ENCODE measurements at places on chromosomes 3 and 15.
A peak's percentile ranks its signal among the peaks of the same experiment; 100 is the strongest.

GRCh38 chr15:75112848-75113492, 88.7 kb upstream of the C15orf39 start:
- no peak for DNase-seq

DNA sequence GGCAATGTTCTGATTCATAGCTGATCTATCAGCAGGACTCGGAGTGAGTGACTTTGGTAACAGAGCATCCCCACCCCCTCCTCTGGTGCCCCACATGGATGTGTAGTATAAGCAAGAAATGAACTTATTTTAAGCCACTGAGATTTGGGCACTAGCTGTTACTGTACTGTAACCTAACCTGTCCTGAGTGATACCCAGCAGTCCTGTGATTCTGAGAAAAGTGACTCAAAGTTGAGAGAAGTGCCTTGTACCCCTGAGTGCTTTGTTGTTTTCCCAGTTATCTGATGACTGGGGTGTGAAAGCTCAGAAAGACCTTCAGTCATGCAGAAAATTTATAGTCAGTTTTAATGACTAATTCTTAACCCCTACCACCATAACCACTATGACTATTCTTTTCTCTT, 439.9 kb upstream of the RBMS3 start:
- peak; percentile 21 for DNase-seq

- no peak for DNase-seq
Observed at GRCh38 chr3:170244576-170244975, 22.4 kb downstream of the PRKCI start.

GRCh38 chr3:123202451-123202850, 708 bp downstream of the SEC22A start:
- DNase-seq: no peak

DNA sequence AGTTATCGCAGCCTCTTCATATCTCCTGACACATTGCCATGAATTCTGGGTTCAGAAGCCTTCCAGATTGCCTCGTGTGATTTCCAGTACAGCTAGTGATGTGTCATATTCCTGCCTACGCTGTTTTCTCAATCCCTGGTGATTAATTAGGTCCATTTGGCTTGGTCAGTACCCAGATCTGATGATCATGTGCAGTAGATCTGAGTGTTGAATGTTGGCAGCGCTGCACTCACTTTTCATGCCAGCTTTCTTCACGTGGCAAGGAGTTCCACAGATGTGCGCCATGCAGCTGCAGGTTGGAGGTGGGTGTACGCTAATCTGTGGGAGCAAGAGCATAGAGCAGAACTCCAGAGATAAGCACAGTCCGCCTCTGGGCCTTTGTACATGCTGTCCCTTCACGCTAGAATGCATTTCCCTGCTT, 86.9 kb upstream of the COL6A5 start:
- DNase-seq: no peak

- no peak for DNase-seq
Observed at GRCh38 chr15:77863491-77864105, 213.9 kb downstream of the TBC1D2B start.

DNA sequence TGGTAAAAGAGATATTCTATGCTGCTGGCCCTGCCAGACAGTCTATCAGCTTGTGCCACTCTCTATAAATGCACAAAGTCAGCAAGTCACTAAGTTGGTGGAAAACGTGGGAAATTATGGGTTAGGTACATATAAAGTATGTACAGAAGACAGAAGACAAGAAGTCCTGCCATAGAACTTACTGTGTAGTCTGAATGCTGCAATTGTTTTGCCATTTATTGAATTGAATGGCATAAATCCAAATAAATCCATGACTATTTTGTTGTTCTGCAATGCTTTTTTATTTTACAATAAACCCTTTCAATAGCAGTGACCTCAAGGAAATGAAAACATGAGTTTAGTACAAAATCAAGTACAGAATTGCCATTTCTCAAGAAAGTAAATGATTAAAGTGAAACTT, 34.1 kb upstream of the TM4SF1 start:
- no peak for DNase-seq

DNA sequence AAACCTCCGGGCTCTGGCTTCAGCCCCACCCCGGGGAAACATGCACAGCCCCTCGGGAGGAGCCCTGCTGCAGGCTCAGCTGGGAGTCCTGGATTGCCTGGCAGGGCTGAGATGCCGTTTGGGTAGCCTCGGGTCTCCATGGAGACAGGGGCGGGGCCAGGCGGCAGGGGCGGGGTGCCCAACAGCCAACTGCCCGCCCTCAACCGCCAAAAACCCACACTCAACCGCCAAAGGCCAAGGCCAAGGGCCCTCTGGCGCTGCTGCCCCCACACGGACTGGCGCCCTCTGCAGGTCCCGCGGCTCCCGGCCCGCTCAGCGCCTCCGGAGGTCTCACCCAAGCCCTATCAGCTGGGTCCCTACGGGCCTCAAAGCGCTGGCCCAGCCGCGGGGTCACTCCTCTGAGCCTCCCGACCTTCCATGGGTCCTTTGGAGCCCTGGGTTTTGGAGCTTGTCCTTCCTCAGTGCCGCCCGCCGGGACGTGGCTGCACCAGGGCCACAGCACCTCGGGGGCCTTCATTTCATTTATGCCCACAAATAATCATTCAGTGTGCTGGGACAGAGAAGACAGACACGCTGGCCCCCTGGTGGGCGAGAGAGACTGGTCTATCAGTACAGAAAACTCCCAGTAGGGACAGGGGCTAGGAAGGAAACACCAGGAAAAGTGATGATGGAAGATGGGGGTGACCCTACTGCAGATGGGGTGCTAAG, 33.5 kb upstream of the ACAD9 start:
- peak; percentile 86 for DNase-seq

- DNase-seq: no peak
Observed at GRCh38 chr15:79283252-79284048, 928 bp downstream of the ANKRD34C start.

GRCh38 chr15:48433226-48433886, 102.1 kb downstream of the DUT start:
- no peak for DNase-seq

- DNase-seq: no peak
Observed at GRCh38 chr3:73952781-73953180, 328.0 kb upstream of the PDZRN3 start.
